ENCODE measurements at places on chromosomes 5 and 9. TPM values are rescaled to one million over a fixed set of nuclear protein-coding genes. Genes with fewer than 3 reads are reported as not detected.

GRCh38 chr5:137708796-137709559 lies 26.9 kb downstream of the KLHL3 start:
- DNase-seq = no peak

- DNase-seq = no peak
These were observed 23.8 kb downstream of the IFNA5 start for GRCh38 chr9:21281275-21281674.

DNA sequence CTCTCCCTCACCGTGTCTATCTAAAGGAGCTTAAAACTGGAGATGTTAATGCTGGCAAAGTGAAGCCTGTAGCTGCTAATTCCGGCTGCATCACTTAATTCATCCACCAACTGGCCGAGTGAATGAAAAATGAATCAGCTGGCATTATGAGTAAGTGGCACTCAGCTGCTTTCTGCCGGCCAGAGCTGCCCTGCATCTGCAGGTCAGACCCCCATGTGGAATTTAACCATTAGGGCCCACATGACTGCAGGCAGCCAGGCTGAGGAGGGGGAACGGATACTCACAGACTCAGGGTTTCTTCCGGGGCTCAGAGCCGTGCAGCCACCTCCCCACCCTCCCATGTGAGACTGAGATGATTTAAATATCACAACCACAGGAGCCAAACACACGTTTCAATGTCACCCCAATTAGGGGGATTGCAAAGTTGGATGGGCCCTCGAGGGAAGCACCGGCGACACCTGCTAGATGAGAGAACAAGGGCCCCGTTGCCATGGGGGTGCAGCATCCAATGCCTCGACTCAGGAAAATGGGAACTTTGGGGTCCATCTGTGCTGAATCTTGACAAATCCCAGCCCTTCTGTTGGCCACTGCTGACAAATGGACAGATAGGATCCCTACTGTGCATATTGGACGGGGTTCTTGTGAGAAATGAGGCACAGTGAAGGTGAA lies 115.6 kb upstream of the ALDH1B1 start:
- DNase-seq = no peak

GRCh38 chr5:143338658-143339366 lies 64.7 kb downstream of the NR3C1 start:
- DNase-seq = no peak

The CCIN gene
- total RNA-seq = not detected

The FLT4 gene
- 17.3 TPM for total RNA-seq
